ENCODE measurements at places on chromosomes 6 and 20. TPM values are rescaled to one million over a fixed set of nuclear protein-coding genes. Genes with fewer than 3 reads are reported as not detected.

Gene ZFP57
- polyA plus RNA-seq = 1.1 TPM

Gene FGD2
- polyA plus RNA-seq = not detected

Gene ZNF165
- 1.2 TPM for polyA plus RNA-seq

Gene STXBP5
- polyA plus RNA-seq = 19.0 TPM

Gene SPATA25
- 0.19 TPM for polyA plus RNA-seq

Gene MLN
- not detected for polyA plus RNA-seq

Gene SLC2A10
- polyA plus RNA-seq = not detected

Gene OTOR
- not detected for polyA plus RNA-seq

Gene SIM1
- polyA plus RNA-seq = not detected

Gene TENT5A
- 1.8 TPM for polyA plus RNA-seq

Gene FAM83C
- polyA plus RNA-seq = not detected

Gene CTCFL
- not detected for polyA plus RNA-seq

DNA sequence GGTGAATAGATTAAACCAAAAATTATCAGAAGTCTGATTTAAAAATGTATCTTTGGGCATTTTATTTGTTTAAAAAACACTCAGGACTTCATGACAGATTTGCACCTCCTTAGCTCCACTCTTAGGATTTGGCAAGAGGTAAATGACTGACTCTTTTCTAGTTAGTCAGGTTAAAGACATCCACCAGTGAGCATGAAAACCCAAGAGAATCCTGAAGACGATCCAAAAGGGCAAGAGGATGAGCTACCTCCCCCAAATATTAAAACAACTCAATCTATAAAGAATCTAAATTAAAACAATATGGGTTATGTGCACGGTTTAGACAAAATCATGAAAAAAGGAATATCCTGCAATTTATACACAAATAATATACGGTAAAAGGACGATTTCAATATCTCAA is 89.4 kb upstream of the OPRM1 start:
- DNase-seq = no peak

DNA sequence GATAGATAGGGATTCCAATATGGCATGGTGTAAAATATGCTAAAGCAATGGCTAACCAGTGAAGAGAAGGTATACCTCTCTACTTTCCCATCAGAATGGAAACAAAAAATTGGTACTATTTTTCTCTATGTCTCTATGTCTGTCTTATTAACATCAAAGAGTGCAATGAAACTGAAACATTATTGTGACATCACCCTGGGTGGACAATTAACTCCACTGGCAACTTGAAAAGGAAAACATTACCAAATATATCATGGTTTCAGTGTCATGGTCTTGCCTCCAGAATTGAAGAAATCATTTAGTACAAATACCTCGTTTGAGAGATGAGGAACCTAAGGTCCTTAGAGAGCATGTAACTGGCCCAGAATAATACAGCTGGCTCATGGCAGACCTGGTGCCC is 1132.5 kb upstream of the MAP3K7 start:
- no peak for DNase-seq

DNA sequence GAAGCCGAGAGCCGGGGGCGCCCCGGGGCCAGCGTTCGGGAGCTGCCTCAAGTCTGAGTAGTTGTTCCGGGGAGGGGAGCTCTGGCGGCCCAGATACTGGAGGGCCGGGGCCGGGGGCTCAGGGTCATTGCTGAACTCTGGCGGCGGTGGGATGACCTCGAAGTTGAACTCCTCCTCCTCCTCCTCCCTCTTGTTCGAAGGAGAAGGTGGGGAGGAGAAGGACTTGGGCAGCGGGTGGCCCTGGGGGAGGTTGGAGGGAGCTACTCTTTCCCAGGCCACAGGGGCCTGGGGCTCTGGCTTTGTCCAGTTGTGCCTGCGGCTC is 37.7 kb downstream of the C6orf132 start:
- DNase-seq = no peak

- peak; percentile 82 for DNase-seq
These were observed 765 bp upstream of the GMDS start for GRCh38 chr6:2245877-2246863.

DNA sequence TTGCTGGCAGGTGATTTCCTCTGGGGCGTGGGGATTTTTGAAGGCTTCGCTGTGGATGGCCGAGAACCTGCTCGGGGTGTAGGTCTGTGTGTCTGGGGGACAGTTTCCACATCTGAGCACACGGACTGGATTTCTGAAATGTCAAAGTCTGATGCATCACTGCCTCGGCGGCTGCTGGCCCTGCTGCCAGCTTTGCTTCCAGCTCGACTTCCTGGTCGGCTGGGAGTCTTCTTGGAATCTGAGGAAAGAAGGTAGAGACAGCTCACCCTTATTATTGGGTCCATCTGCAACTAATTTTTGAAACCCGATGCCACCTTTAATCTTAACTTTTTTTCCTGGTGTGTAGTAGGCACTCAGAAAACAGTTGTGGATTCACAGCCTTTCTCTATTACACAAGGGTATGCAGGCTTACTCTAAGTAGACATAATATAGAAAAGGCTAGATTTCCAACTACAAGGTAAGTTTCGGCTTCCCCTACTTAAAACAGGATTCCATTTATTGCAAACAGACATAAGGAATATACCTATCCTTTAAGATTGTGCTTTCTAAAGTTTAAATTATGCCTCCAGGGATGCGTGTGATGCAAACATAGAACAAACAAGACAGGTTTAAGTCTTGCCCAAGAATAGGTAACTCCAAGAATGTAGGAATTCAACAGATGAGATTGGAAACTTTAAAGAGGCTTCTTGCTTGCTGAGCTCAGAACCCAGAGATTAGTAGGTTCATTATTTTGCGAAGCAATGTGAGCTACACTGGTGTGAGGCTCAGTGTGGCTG is 183.5 kb downstream of the DST start:
- no peak for DNase-seq

GRCh38 chr6:158661156-158661685 is 11.4 kb downstream of the SYTL3 start:
- DNase-seq = no peak

- DNase-seq = no peak
These were observed 2.6 kb downstream of the SCUBE3 start for GRCh38 chr6:35216412-35216732.

GRCh38 chr6:1387876-1388629 is 1.3 kb upstream of the FOXF2 start:
- DNase-seq = no peak

GRCh38 chr20:32067234-32067821 is 15.3 kb downstream of the HCK start:
- DNase-seq = peak; percentile 14

GRCh38 chr6:42627044-42627443 is 63.2 kb downstream of the UBR2 start:
- DNase-seq = no peak

- DNase-seq = no peak
These were observed 36.6 kb downstream of the ABRACL start for GRCh38 chr6:139064981-139065665.

GRCh38 chr6:151740820-151741219 is 66.7 kb upstream of the ESR1 start:
- no peak for DNase-seq

- DNase-seq = peak; percentile 97
These were observed 160.3 kb upstream of the ATXN1 start for GRCh38 chr6:16921399-16922110.

GRCh38 chr6:161133963-161134362 is 139.9 kb downstream of the AGPAT4 start:
- DNase-seq = no peak

- DNase-seq = no peak
These were observed 476.2 kb downstream of the MMUT start for GRCh38 chr6:48986845-48987244.

- peak; percentile 73 for DNase-seq
These were observed 149.1 kb upstream of the BEND3 start for GRCh38 chr6:107264357-107264840.

GRCh38 chr6:37648465-37649330 is 49.0 kb downstream of the MDGA1 start:
- DNase-seq = no peak

GRCh38 chr6:169652896-169653295 is 48.9 kb downstream of the WDR27 start:
- no peak for DNase-seq

DNA sequence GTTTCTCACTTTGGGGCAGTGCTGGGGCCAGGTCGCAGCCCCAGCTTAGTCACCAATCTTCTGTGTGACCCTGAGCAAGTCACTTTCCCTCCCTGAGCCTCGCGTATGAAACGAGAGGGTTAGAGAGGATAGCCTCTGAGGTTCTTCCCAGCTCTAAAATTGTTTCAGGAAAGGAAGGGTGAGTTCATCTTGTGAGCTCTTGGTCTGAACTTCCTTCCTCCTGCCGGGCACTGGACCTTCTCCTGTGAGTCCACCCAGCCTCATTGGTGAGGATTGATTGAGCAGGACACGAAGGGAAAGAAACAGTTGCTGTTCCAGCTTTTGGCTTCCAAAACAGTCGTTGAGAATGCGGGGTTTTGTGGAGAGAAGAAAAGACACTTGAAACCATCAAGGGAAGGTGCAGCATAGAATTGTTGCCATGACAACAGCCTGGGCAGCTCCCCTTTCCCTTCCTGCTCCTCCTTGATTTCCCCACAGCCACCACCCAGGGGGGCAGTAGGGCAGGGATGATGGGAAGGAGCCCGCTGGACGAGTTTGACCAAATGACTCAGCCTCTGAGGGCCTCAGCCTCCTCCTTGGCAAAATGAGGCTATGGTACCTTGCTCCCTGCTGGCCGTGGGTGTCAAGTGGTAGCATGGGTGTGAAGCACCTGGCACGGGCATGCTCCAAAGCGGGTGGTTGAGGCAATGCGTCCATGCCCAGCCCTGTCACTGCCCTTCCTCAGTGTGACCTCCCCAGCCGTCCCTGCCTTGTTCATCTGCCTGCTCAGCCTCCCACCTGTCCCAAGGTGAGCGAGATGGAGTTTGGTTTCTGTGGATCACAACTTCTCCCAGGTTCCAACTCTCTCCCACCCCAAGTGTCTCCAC is 107.8 kb downstream of the CDC5L start:
- no peak for DNase-seq

- DNase-seq = no peak
These were observed 17.5 kb upstream of the MOCS1 start for GRCh38 chr6:39951716-39952115.

GRCh38 chr6:17419189-17419575 is 25.8 kb downstream of the CAP2 start:
- DNase-seq = no peak

DNA sequence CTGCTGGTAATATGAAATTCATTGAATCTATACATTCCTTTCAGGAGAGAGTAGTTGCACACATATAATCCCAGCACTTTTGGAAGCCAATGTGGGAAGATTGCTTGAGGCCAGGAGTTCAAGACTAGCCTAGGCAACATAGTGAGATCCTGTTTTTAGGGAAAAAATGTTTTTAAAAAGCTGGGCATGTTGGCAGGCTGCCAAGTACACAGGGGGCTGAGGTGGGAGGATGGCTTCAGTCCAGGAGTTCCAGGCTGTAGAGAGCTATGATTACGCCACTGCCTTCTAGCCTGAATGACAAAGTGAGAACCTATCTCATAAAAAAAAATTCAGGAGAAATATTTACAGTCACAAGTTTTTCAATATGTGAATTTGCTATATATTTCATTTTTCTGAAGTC is 71.9 kb downstream of the GRM1 start:
- no peak for DNase-seq

DNA sequence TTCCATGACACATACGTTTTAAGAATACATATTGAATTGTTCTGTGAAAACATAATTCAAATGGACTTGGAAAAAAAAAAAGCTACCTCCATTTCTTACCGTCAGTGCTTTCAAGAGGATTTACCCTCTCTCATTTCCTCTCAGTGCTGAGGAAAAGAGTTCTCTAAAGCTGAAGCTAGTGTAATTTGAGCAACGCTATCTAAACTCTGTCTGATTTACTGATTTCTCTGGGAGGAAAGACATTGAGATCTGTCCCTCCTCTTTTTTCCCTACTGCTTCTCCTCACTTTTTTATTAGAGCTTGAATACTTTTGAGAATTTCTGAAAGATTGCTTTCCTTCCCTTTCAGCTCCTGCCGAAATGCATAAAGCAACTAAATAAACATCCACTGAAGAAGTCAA is 41.2 kb upstream of the GRIK2 start:
- no peak for DNase-seq

DNA sequence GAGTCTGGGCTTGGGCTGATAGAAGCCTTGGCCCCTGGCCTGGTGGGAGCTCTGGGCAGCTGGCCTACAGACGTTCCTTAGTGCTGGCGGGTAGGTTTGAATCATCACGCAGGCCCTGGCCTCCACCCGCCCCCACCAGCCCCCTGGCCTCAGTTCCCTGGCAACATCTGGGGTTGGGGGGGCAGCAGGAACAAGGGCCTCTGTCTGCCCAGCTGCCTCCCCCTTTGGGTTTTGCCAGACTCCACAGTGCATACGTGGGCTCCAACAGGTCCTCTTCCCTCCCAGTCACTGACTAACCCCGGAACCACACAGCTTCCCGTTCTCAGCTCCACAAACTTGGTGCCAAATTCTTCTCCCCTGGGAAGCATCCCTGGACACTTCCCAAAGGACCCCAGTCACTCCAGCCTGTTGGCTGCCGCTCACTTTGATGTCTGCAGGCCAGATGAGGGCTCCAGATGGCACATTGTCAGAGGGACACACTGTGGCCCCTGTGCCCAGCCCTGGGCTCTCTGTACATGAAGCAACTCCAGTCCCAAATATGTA is 957 bp upstream of the VEGFA start:
- DNase-seq = no peak

DNA sequence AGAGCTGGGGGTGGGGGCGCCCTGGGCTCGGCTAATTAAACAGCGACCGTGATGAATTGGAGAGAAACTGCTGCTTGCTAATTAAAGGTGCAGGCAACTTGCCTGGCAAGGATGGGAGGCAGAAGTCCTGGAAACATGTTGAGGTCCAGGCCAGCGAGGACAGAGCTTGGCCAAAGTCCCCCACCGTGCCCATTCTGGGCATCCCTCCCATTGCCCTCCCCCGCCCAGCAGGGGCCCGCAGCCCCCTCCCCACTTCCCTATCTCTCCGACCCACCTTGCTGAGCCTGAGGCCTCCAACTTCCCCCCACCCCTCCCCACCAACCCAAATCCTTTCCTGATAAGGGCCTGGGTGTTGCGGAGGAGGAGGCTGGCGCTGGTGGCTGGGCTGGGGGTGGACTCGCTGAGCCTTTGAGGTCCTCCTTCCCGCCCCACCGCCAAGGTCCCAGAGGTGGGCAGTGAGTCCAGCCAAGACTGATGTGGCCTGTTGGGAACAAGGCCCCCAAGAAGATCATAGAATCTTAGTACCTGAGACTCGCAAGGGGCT is 23.3 kb downstream of the C20orf203 start:
- DNase-seq = no peak

DNA sequence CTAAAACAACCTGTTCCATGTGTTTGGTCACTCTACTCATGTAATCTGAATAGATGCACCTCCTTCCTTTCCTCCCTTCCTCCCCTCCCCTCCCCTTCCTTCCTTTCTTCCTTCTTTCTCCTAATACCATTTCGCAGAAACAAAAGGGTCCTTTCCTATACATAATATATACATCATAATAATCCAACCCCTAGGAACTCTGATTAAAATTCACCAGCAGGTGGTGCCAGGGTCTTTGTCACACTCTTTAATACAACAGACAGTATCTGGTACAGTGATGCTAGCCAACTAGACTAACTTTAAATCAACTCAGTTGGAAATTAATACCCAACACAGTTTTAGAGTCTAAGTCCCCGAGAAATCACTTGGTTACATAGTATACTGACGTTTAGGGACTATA is 181.2 kb upstream of the SHLD1 start:
- peak; percentile 27 for DNase-seq

All from mammary epithelial cell (primary cell).